ENCODE measurements at places on chromosomes 1 and 21.

- DNase-seq: peak; percentile 56
Observed at GRCh38 chr1:204377800-204378668, 18.3 kb upstream of the PLEKHA6 start.

DNA sequence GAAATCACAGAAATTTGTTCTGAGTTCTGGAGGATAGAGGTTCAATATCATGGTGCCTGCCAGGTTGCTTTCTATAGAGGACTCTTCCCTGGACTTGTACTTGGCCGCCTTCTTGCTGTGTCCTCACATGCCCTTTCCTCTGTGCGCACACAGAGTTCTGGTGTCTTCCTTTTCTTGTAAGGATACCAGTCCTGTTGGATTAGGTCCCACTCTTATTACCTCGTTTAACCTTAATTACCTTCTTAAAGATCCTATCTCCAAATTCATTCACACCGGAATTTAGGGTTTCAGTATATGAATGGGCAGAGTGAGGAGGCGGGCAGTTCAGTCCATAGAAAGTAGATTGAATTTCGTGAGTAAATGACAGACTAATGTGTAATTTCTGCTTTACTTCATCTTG, 413.9 kb downstream of the NCAM2 start:
- no peak for DNase-seq

DNA sequence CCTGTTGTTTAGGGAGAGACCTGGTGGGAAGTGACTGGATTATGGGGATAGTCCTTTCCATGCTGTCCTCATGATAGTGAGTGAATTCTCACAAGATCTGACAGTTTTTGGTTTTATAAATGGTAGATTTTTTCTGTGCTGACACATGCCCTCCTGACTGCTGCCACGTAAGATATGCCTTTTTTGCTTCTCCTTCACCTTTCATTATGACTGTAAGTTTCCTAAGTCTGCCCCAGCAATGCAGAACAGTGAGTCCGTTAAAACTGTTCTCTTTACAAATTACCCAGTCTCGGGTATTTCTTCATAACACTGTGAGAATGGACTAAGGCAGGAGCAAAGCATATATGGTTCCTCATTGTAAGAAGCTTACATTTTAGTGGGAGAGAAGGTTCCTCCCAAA, 1727.2 kb downstream of the NCAM2 start:
- DNase-seq: no peak

GRCh38 chr1:104378414-104378813, 628.7 kb downstream of the AMY1C start:
- no peak for DNase-seq

- DNase-seq: no peak
Observed at GRCh38 chr1:242449661-242450060, 74.8 kb downstream of the PLD5 start.

GRCh38 chr21:39001341-39001740, 181.9 kb downstream of the PSMG1 start:
- no peak for DNase-seq

GRCh38 chr1:62689524-62689923, 1.3 kb upstream of the DOCK7 start:
- DNase-seq: no peak

GRCh38 chr21:41458121-41458520, 32.1 kb downstream of the MX1 start:
- no peak for DNase-seq

GRCh38 chr1:242243472-242243871, 244.6 kb upstream of the MAP1LC3C start:
- DNase-seq: no peak

DNA sequence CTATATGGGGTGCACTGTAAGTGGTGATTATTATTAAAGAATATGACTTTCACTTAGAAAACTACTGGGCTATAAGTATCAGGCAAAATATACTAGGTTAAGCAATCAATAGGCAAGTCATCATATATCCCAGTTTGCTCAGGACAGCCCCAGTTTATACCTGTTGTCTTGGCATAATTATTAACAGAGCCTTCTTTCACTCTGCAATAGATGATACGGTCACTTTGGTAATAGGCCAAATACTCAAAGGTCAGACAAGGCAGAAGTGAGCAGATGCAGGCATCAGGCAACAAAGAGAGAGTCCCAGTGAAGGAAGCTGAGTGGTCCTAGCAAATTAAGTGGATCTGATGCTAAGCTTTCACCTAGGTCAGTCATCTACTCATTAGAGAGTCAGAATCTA, 599.9 kb downstream of the LMO4 start:
- DNase-seq: no peak

DNA sequence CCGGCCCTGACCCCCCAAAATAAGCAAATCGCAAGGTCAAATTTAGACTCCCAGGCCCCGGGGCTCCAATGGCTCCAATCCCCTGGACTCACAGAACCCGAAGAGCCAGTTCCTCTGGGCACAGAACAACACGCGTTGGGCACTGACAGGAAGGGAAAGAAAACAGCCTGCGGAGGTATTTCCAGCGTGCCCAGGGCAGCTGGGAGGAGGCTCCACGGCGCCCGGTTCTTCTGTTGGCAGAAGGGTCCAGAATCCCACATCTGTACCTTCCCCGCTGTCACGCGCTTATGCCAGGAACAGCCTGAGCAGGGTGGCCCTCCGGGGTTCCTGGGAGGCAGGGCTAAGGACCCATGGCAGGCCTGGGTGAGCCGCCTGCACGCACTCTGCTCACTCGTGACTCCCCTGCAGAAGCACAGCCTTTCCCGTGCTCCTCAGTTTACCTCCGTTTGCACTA, 85.5 kb downstream of the RIPK4 start:
- no peak for DNase-seq

DNA sequence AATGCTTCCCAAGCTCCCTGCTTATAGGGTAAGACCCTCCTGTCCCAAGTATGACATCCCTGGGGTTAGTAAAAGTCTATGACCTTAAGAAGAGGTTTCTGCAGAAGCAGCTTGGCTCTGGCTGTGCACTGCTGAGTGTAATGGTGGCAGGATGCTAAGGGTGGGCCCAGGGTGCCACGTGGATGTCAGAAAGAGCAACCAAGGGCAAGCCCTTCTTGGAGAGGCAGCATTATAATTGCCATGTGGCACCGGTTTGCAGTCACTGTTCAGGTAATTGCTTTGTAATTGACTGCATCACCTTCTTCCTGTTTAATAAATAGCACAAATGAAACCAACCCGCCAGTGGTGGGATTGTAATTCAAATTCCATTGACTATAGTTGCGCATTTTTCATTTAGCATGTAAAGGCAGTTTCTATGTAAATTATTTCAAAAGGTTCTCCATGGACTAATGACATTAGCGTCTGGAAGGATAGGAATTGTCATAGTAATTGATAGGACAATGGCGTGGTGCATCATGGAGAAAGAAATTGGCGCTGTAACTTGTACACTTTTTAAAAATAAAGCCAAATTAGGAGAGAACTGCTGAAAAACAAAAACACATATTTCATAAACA, 490.6 kb upstream of the VAMP3 start:
- no peak for DNase-seq

DNA sequence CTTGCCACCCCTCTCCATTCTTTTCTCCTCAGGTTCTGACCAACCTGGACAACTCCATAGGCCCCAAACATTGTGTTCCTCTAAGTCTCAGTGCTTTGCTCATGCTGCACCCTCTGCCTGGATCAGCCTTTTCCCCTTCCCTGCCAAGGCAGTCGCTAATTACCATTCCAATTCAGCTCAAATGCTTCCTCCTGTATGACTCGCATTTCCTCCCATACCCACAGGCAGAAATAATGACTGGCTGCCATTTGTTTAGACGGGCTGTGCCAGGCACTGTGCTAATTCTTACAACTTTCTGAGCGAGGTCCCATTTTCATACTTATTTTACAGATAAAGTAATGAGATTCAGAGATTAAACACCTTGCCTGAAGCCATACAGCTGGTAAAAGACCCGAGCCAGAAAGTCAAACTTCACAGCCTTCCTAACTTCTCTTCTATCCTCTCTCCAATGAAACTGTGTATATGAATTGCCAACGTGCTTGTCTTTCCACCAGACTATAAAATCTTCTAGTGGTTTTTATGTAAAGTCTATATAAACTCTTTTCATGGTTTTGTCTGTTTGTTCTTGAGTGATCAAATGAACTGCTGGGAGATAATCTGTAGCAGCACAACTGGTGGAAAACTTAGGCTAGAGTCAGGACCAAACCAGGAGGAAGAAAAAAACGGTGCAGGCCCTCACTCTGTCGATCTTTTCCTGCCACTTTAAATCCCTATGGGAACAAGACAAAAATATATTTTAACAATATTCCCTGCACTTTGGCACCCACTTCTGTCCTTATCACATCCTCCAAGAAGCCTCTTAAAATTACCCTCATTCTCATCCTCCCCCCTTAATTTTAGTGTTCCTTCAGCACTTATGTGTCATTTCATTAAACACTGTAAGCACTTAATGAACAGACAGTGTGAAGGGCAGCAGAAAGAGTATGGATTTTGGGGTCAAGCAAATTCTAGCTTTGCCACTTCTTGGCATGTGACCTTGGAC, 33.7 kb downstream of the RAB3B start:
- DNase-seq: no peak

GRCh38 chr1:41658431-41659158, 174.1 kb upstream of the EDN2 start:
- no peak for DNase-seq

DNA sequence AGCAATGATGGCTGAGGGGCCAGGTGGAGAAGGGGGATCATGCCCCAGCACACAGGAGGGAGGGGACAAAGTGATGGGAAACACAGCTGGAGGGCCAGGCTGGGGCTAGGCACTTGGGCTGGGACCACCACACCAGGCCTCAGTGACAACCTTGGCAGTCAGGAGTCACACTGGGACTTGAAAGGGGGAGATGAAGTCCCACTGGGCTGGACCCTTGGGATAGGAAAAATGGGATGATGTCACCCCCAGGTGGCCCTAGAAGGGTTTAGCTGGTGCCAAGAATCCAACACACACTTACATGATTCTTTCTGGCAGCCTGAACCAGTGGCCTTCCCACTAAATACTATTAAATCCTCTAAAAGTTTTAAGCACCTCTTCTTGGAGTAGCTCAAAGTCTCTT, 17.1 kb downstream of the ZBTB17 start:
- no peak for DNase-seq

DNA sequence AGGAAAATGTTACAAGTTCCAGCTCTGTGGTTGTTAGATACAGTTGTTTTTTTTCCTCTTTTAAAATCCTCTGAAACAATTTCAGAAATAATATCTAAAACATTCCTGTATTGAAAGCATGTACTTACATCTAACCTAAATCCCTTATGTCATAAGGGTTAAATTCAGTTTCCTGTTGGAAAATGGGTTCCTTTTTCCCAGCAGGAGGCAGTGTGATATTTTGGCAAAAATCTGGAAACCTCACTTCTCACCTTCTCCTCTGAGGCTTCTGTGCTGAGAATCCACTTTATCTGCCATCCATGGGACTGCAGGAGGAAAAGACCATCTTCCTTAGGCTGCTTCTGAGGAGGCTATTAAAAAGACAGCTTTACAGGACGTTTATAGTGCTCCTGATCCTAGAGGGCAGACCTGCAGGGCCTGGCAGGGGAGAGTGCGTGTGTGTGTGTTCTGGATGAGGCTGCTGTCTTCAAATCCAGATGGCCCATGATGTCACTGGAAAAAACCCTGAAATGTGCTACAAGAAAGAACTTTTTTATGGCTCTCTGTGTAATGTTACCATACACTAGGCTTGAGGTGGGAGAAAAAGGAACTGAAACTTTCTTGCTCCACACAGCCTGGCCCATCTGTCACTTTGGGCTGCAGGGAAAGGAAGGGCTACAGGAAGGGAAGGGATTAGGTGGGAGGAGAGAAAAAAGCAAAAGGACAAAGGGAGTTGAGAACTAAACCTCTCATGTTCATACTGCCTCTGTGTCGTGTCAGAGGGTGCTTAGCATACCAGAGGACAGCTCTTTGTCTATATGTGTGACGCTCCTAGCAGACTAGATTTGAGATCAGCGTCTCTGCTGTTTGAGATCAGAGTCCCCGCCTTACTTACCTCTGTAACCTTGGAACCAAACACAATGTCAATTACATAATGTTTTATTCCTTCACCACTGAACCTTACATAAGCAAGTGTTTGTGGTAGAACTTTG, 379.2 kb upstream of the SPAG17 start:
- DNase-seq: no peak

- DNase-seq: no peak
Observed at GRCh38 chr1:205306929-205307566, 14.5 kb downstream of the NUAK2 start.

- no peak for DNase-seq
Observed at GRCh38 chr1:164477343-164477742, 81.6 kb upstream of the PBX1 start.

DNA sequence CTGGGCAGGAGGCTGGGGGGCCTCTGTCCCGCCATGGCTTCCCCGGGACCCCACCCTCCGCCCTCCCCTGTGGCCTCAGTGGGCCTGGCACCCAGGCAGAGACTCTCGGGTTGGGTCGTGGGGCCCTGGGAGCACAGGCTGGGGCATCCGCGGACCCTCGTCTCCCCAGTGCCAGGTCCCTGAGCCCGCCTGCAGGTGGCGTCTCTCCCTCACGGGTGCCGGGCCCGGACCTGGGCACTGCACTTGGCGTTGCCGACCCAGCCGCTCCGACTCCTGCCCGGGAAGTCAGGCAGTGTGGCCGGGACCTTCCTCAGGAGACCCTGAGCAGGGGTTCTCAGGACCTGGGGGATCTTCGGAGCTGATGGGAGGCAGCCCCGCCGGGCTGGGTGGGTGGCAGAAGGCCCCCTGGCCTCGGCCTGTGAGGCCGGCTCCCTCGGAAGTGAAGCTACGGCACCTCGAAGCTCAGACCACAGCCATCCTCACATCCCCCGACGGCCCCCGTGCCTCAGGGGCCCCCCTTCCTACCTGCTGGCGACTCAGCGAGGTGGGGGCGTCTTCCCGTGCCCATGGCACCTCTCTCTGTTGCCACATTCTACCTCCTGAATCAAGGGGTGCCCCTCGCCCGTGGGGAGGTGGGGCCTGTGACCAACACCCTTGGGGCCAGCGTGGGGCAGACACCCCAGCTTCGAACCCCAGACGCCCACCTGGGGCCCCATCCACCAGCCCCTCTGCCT, 6.4 kb upstream of the C1orf159 start:
- peak; percentile 73 for DNase-seq

DNA sequence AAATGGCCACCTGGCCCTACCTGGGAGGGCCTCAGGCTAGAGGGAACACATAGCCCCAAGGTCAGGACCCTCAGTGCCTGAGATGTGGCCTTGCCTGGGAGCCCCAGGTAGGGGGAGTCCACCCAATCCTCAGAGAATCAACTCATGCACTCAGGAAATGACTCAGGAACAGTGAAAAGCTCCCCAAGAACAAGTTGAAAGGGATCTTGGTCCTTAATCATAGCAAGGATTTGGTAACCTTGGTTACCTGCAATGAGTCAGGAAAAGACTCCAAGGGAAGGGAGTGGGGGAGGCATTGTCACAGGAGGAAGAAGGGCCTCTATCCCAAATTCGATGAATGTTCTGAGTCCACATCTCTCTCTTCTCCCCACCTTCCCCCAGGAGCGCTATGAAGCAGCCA, 17.0 kb downstream of the MAP7D1 start:
- no peak for DNase-seq

- no peak for DNase-seq
Observed at GRCh38 chr1:203509135-203509534, 15.2 kb downstream of the OPTC start.

GRCh38 chr1:2492091-2492490, 16.0 kb downstream of the PLCH2 start:
- no peak for DNase-seq

- DNase-seq: peak; percentile 77
Observed at GRCh38 chr1:23177438-23178380, 9.1 kb upstream of the LUZP1 start.

GRCh38 chr1:229970714-229971113, 96.3 kb upstream of the GALNT2 start:
- DNase-seq: no peak

Measured in hematopoietic multipotent progenitor cell (in vitro differentiated cells).